ENCODE measurements at places on chromosomes 5 and 9. TPM values are rescaled to one million over a fixed set of nuclear protein-coding genes. Genes with fewer than 3 reads are reported as not detected.

Gene RAB24
- 18.6 TPM for total RNA-seq

Gene TMEM252
- total RNA-seq, result not detected

Gene SREK1
- total RNA-seq, result 59.6 TPM

Gene PDZD2
- total RNA-seq, result 9.9 TPM

Gene FBP1
- 1.9 TPM for total RNA-seq

Gene GRIN1
- total RNA-seq, result 2.0 TPM

Gene ARHGAP26
- total RNA-seq, result 13.8 TPM

Gene FAM221B
- total RNA-seq, result not detected

Gene CDKN2B-AS1
- not detected for total RNA-seq

DNA sequence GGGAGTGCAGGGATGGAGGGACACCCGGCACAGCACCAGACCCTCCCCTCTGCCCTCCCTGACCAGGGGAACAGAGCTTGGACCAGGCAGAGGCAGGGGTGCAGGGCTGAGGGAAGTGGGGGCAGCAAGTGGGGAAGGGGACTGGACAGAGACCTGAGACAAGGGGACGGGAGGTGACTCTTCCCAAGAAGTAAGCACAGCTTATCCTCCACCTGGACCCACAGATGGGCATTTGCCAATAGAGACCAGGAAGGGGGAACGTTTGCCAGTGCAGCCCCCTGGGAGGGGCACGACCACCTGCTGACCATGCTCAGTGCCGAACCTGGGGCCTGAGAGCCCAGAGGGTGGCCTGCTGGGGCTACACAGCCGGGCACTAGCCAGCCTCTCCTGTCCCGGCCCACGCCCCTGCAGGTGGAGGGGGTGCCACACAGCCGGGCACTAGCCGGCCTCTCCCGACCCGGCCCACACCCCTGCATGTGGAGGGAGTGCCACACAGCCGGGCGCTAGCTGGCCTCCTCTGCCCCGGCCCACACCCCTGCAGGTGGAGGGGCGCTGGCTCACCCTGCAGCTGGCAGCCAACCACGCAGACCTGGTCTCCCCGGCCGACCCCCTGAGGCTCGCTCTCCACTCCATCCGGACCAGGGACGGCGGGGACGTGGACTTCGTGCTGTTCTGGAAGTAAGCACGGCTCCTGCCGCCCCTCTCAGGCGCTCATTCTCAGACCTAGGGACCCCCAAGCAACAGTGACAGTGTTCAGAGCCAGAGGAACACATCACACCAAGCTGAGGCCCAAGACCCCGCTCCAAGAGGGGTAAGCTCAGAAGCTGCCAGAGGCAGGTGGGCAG lies 24.3 kb downstream of the GLT6D1 start:
- no peak overlapping the region for H3K4me3 ChIP-seq
- H3K4me1 ChIP-seq, result no peaks in the 10 kb centered on the region
- no peak for DNase-seq
- H3K27me3 ChIP-seq, result no peaks in the 10 kb centered on the region
- H3K36me3 ChIP-seq, result peaks cover 5% of the 10 kb centered on the region

DNA sequence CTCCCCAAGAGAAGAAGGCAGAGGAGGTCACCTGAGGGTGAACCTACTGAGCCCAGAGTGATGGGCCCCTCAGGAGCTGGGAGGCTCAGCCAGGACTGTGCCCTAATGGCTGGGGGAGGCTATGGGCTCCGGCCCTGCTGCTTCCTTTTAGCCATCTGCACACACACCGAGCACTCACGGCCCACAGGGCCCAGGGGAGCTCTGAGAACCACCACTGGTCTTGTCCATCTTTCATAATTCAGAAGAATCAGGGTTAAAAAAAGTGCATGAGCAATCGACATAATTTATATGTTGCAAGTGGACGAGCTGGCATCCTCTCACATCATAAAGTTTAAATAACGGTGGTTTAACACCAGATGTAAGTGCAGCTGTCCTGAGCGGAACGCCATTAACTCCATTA lies 162.1 kb downstream of the FSTL4 start:
- peak; percentile 17 for DNase-seq
- H3K27me3 ChIP-seq, result no peaks in the 10 kb centered on the region
- H3K36me3 ChIP-seq, result no peaks in the 10 kb centered on the region
- no peak overlapping the region for H3K27ac ChIP-seq
- no peaks in the 10 kb centered on the region for H3K4me1 ChIP-seq

DNA sequence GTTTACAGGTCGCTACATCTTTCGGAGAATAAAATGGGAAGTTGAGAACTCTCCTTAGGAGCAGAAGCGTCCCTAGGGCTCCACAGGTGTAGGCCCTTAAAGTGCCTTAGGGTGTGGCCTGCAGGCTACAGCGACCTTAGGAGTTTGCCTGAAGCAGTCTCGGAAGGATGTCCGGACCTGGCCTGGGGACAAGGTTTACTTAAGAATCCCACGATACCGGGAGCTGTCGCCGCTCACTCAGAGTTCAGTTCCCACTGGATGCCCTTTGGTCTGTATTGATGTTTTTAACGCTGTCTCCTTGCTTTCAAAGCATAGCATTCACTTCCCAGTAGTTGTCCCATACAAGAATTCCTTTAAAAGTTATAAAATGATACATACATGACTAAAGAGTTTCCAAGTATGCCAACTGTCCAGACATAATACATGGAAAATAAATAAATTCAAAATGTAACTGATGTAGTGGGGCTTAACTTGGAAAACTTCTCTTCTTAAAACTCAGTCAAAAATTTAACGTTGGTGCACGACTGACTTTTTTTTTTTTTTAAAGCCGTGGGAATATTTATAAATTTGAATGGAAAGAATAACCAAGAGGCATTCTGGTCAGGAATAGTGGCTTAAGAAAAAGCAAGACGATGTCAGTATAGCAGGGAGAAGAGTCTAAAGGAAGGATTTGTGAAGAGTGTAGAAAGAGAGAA lies 848 bp downstream of the RAD50 start:
- H3K27ac ChIP-seq, result no peak overlapping the region
- H3K27me3 ChIP-seq, result no peaks in the 10 kb centered on the region
- H3K4me3 ChIP-seq, result peak overlapping the region; percentile 93
- no peaks in the 10 kb centered on the region for H3K4me1 ChIP-seq

DNA sequence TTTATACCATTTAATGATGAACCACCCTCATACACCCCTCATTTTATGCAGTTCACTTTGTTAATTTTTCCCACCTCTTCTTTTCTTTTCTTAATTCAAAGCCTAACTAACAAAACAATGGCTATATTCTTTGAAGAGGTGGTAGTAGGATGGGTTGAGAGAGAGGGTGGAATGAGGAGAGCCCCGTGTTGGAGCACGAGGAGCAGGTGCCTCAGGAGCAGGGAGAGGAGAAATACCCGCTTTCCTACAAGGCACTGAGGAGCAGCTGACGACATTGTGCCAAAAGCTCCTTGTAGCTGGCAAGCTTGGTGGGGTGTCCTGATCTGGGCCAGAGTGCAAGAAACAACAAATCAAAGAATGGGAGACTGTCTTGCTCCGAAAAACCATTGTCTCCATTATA lies 129.6 kb downstream of the HTR4 start:
- H3K4me1 ChIP-seq, result no peaks in the 10 kb centered on the region
- no peak for DNase-seq
- H3K36me3 ChIP-seq, result peaks cover 8% of the 10 kb centered on the region
- H3K4me3 ChIP-seq, result no peak overlapping the region
- H3K27ac ChIP-seq, result no peak overlapping the region
- H3K27me3 ChIP-seq, result no peaks in the 10 kb centered on the region

DNA sequence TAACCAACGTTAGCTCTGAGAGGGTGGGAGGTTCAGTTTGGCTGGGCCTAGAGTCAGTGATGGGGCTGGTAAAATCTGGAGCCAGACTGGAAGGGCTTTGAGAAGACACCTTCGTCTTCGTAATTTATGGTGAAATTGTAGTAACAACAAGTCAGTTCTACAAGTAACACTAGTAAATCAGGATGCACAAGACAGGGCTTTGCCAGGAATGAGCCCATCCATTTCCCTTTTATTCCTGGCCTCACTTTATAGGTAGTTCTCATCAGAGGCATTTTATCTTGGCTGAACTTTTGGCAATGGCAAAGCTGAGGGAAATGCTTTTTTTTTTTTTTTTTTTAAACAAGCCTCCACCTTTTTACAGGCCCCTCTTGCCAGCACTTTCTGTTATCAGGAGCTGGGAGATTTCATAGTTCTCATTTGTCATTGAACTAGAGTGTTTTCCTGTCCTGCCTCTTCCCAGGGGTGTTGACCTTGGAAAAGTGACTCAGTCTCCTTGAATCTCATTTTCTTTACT lies 110.5 kb upstream of the KLF4 start:
- no peaks in the 10 kb centered on the region for H3K36me3 ChIP-seq
- no peaks in the 10 kb centered on the region for H3K27me3 ChIP-seq
- H3K4me3 ChIP-seq, result no peak overlapping the region
- no peak for DNase-seq

- H3K27ac ChIP-seq, result no peak overlapping the region
- no peak overlapping the region for H3K4me3 ChIP-seq
- no peak for DNase-seq
- H3K4me1 ChIP-seq, result no peaks in the 10 kb centered on the region
Observed at GRCh38 chr9:121326901-121327613, 43.0 kb downstream of the STOM start.

- H3K4me3 ChIP-seq, result no peak overlapping the region
- peaks cover 8% of the 10 kb centered on the region for H3K36me3 ChIP-seq
- no peak overlapping the region for H3K27ac ChIP-seq
Observed at GRCh38 chr9:122946461-122947005, 5.7 kb downstream of the RABGAP1 start.

DNA sequence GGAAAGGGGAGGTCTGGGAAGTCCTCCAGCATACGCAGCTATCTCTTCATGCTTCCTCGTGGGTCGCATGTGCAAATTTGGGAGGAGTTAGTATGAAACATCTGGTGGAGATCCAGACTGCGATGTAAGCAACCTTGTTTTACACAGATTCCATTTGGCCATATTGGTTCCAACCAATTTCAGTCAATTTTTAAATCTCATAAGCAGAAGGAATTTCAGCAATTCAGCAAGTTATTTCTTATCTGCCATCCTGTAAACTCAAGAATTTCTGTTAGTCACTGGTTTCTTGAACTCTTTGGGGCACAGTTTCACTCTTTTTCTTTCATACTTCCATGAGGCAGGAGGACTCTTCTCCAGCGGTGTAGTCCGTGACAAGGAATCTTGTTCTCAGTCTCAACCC lies 130.4 kb upstream of the CLINT1 start:
- no peak for DNase-seq
- no peak overlapping the region for H3K27ac ChIP-seq
- no peaks in the 10 kb centered on the region for H3K4me1 ChIP-seq
- no peaks in the 10 kb centered on the region for H3K27me3 ChIP-seq
- H3K4me3 ChIP-seq, result no peak overlapping the region
- no peaks in the 10 kb centered on the region for H3K36me3 ChIP-seq

DNA sequence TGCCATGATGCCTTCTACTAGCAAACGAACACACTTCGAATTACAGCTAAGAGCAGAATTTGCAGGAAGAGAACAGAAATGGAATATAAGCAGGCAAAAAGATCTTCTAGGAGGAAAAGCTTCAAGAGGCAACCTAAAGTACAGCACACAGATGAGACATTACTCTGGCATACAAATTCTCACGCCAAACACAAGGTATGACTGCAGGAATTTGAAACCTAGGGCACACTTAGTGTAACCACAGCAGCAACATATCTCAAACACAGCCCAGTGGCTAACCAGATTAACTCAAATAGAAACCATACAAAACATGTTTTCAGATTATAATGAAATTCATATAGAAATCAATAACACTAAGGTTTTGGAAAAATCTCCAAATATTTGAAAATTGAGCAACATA lies 481.0 kb upstream of the RGMB start:
- H3K4me1 ChIP-seq, result no peaks in the 10 kb centered on the region
- H3K27ac ChIP-seq, result no peak overlapping the region
- no peak for DNase-seq
- H3K27me3 ChIP-seq, result no peaks in the 10 kb centered on the region

DNA sequence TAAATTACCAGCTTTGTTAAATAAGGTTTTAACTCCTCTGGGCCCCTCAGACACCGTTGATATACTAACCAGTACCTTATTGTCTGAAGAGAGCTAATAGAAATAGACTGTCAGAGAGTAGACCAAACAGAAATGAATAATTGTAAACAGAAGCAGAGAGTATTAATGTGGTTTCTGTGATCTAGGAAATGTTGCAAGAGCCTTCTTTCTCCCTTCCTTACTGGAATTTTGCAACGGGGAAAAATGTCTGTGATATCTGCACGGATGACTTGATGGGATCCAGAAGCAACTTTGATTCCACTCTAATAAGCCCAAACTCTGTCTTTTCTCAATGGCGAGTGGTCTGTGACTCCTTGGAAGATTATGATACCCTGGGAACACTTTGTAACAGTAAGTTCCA lies 5.1 kb downstream of the TYRP1 start:
- no peak overlapping the region for H3K4me3 ChIP-seq
- DNase-seq, result no peak
- H3K27ac ChIP-seq, result no peak overlapping the region
- no peaks in the 10 kb centered on the region for H3K27me3 ChIP-seq
- no peaks in the 10 kb centered on the region for H3K36me3 ChIP-seq

DNA sequence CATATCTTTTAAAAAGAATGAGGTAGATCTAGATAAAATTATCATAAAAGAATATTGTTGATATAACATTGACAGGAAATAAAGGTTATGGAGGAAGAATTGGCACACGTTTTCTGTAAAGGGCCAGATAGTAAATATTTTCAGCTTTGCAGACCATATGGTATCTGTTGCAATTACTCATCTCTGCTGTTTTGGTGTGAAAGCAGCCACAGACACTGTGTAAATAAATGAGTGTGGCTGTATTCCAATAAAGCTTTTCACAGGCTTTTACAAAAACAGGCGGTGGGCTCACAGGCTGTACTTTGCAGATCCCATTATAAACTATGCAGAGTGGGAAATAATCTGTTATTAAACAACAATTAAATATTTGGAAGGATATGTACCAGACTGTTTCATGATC lies 87.4 kb downstream of the SGCD start:
- H3K4me1 ChIP-seq, result no peaks in the 10 kb centered on the region
- no peaks in the 10 kb centered on the region for H3K36me3 ChIP-seq
- H3K27me3 ChIP-seq, result no peaks in the 10 kb centered on the region
- no peak for DNase-seq

- DNase-seq, result no peak
- peaks cover 6% of the 10 kb centered on the region for H3K36me3 ChIP-seq
- no peaks in the 10 kb centered on the region for H3K4me1 ChIP-seq
Observed at GRCh38 chr5:32869216-32869615, 158.1 kb downstream of the NPR3 start.

DNA sequence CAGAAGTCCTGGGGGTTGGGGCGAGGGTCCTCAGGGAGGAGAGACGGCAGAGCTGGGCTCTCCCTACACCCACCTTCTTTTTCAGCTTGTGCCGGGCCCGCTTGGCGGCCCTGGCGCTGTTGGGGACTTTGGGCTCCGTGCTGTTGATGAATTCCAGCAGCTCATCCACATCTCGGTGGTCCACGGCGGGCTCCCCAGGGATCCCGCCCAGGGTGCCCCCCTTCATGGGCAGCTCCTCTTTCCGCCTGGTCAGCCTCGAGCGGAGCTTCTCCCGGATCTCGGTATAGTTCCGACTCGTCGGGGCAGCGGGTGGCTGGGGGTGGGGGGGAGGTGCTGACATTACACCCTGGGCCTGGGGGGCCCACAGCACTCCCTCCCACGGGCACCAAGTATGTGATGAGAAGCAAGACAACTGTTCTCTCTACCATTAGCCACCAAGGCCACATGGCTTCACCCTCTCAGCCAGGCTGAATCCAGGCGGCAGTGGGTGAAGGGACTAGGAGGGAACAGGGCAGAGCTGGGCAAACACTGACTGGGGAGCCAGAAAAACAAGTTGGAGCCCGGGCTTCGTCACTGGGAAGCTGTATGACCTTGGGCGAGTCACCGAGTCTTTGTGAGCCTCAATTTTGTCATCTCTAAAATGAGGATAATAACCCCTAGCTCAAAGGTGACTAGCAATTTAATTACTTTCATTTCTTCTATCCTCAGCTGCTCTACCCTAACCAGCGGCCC lies 14.6 kb upstream of the DDX41 start:
- H3K36me3 ChIP-seq, result peaks cover 20% of the 10 kb centered on the region
- H3K4me1 ChIP-seq, result no peaks in the 10 kb centered on the region
